ENCODE measurements at places on chromosomes 16 and 17.

GRCh38 chr17:31389657-31390381 is 1.7 kb upstream of the RAB11FIP4 start:
- no peak for DNase-seq

GRCh38 chr17:32158870-32159585 is 16.7 kb downstream of the RHOT1 start:
- DNase-seq = no peak

DNA sequence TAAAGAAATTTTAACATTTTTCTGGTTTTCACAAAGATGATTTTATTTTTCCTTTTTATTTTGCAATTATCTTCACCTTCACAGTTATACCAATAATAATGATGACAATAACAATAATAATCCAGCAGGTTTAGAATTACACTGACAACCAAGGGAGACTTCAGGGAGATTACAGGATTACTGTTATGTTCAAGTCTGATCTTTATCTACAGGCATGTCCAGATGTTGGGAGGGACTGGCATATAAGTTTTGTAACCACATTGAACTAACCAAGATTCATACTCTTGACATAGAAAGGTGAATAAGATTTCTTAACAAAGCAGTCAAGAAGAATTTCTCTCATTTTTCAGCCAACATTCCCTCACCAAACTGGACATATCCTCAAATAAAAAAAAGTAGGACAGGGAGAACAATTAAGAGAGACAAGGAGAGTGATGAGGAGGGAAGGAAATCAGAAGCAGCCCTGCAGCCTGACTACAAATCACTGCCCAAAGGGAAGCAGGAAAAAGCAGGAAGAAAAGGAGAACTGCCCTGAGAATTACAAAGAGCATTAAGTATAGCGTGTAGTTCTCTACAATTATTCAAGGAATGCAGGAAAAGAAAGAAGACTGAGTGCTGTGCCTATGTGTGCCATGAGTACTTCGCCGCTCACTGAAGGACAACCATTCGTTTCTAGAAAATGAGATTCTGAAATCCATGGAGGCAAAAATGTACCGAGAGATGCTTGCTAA is 155.7 kb upstream of the C17orf78 start:
- no peak for DNase-seq

GRCh38 chr16:75064403-75065148 is 52.0 kb downstream of the LDHD start:
- peak; percentile 59 for DNase-seq

DNA sequence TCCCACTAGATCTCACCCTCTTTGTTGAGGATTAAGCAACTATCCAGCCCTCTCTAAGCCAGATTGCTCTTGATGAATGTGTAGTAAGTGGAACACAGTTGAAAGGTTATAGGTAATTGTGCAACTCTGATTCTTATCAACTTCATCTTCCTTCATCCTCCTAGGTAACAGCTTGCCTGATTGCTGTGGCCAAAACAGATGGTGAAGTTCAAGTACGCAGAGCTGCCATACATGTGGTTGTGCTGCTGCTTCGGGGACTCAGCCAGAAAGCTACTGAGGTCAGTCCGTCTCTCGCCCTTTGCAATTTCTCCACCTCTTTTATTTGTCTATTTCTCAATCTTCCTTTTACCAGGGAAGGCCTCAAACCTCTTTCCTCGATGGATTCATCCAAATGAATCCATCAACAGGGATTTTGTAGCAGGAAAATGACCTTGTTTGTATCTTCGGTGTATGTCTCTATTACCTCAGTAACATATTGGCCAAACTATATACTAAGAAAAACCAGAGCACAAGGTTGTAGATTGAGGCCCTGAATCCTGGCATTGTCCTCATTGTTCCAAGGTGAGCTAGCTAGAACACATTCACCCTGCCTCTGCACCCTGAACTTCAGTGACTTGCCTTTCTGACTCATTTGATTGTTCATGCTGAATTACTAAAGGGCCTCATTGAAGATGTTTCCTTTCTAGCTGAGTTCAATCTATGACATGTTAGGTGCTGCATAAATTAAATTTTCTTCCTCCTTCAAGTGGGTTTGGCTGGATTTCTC is 65.1 kb upstream of the HAS3 start:
- no peak for DNase-seq

DNA sequence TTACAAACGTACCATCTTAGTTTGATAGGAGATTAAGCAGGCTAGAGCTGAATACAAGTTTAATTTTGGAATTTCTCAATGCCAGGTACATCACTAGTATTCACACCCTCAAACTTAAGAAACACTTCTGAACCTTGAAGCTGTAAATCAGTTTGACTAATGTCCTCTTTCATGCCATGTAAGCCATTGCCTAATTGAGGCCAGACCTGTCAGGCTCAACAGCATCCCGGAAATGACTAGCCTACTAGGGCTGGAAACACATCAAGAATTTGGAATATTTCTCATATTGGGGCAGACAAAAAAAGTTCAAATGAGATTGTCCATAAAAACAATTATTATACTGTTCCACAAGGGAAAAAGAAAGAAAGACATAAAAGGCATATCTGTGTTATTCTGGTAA is 1.7 kb downstream of the USP32 start:
- DNase-seq = peak; percentile 40

GRCh38 chr17:74085434-74085833 is 118.0 kb upstream of the RPL38 start:
- DNase-seq = peak; percentile 20

DNA sequence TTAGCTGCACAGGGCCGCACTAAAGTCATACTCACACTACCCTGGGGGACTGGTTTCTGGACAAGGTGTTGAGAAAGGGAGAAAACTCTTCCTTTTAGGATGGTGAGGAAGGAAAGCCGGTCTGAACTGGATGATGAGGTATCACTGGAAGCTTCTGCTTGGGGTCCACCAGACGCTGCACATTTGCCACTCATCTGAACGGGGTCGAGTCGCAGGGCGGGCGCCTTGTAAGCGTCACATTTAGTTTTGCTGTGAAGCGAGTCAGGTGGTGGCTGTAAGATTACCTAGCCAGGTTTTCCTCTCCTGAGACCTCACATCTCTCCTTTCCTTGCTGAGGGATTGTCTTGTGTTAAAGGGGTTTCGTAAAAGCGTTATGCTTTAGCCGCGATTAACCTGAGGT is 2.3 kb downstream of the JPT2 start:
- DNase-seq = no peak

- DNase-seq = peak; percentile 9
Measured at GRCh38 chr16:49855280-49855821, 561 bp downstream of the ZNF423 start.

- DNase-seq = no peak
Measured at GRCh38 chr16:78645657-78646056, 546.2 kb downstream of the WWOX start.

- DNase-seq = peak; percentile 39
Measured at GRCh38 chr17:16915752-16916556, 56.0 kb downstream of the TNFRSF13B start.

- no peak for DNase-seq
Measured at GRCh38 chr16:84699147-84699711, 571 bp upstream of the USP10 start.

GRCh38 chr16:2810651-2811050 is 6.4 kb upstream of the PRSS21 start:
- DNase-seq = no peak

DNA sequence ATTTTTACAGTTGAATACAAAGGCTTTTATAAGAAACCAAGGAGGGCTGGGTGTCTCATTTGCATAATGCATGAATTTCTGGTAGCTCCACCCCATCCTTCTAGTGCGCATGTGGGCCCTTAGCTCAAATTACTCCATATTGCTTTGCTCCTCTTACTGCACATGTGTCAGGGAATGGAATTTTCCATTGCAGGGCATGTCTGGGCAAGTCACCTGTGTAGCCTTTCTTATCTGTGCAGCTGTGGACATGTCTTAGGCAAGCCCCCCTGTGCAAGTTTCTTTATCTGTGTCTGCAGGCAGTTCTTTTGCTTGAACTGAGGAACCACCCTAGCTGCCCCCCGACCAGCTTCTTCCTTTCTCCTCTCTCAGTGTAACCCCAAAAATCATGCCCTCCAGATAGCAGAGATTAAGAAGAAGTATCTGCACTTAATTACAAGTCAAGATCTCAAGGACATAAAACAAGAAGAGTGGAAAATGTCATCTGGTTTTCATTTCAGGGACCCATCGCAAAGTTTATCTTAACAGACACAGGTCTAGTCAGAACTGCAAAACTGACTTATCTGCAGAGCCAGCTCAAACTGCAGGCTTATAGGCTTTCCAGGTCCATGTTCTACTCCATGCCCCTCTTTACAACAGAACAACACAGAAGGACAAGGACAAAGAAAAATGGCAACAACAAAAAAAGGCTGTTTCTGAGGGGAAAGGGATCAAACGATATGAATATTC is 137.9 kb upstream of the HS3ST4 start:
- DNase-seq = no peak

DNA sequence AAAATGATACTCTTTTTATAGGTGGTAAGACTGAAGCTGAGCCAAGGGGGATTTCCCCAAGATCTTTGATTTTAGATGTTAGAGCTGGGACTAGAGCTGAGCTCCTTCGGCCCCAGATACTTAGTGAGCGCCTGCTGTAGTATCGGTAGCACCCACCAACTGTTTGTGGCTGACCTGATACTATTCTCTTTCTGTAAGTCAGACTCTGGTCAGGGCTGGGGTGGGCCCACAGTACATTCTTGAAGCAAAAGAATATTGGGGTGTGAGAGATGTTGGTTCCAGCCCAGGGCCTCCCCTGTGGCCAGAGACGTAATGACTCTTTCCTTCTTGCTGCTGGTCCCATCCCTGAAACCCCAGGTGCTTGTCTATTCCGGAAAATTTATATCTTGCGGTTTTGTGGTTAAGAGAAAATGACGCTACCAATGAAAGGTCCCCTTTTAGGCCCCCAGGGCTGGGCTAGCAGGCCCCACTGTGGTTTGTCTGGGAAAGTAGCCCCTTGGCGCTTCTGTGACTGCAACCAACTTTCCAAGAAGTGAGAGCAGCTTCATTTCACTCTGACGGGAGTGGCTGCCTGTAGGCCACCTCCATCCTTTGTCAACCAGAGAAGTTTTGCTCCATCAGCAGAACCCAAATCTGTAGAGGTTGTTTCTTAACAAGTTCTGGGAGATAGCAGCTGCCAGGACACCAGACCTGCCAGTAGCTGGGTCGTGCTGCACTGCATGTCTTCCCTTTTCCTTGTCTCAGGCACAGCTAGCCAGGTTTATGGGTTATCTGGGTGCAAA is 86.4 kb upstream of the LGALS9 start:
- no peak for DNase-seq

DNA sequence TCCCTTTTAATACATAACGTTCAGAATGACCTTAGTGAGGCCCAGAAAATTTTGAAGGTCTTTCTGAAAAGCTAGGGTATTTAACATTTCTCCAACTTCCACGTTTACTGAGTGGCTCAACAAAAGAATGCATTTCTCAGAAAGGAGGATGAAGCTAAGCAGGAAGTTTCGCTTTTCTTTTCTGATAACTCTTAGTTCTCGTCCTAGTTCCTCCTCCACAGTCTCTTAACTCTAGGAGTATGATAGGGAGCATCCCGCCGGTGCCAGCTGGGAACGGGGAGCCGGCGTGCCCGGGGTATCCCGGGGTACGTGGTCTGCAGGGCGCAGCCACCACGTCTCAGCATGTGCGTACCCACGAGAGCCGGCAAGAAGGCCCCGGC is 363 bp downstream of the KARS1 start:
- DNase-seq = peak; percentile 8

- no peak for DNase-seq
Measured at GRCh38 chr17:48541577-48542113, 3.3 kb downstream of the HOXB2 start.

DNA sequence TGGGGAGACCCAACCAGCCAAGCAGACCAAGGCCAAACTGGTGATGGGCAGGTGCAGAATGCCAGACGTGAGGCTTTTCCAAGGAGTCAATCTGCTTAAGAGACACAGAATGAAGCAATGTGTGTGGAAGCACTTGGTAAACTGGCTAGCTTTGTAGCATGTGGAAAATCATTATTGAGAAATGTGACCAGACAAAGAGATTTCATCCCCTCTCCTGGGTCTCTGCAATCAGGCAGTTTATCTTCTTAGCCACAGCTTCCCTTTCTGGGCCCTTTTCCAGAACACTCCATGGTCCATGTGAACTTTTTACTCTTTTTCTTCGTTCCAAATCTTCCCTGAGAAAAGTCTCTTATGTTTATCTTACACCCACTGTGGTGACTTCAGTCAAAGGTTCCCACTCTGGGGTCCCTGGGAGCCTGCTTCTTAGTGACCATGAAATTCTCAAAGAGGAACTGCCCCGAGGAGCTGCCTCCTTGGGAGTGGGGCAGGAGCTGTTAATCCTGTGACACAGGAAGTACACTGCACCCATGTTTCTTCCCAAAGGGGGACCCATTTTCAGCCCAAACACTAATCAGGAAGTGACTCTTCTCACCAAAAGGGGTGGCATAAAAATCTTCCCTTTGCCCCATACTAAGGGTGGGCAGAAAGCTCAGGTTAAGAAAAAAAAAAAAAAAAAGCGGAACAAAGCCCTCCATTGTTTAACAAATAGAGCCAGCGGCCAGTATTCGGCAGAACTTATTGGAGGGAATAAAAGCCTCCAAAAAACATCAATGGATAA is 346.2 kb upstream of the ASIC2 start:
- DNase-seq = peak; percentile 35

- DNase-seq = no peak
Measured at GRCh38 chr17:28897769-28898526, 415 bp upstream of the FLOT2 start.

Measured in inflammatory macrophage (primary cell).